ENCODE measurements at places on chromosomes 1 and 21. TPM values are rescaled to one million over a fixed set of nuclear protein-coding genes. Genes with fewer than 3 reads are reported as not detected.

The TMPRSS3 gene
- not detected for total RNA-seq

The SHE gene
- 0.59 TPM for total RNA-seq

DNA sequence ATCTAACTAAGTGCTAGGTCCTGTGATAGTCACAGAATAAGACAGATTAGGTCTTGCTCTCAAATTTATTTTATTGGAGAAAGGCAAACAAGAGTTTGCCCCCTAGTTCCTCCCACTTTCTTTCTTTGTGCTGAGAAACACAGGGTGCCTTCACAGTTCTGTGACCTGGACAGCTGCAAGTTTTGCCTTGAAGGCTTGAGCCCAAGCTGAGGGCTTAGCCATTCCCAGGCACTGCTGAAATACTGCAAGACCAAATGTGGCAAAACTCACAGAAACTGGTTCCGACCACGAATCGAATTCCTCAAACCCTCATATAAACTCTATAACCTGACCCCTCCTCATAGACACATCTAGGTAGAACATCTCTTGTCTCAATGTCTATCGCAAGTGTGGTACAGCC lies 227.9 kb downstream of the RERE start:
- no peak overlapping the region for H3K4me3 ChIP-seq
- no peaks in the 10 kb centered on the region for H3K27me3 ChIP-seq
- H3K4me1 ChIP-seq: peaks cover 21% of the 10 kb centered on the region
- DNase-seq: no peak
- H3K36me3 ChIP-seq: peaks cover 20% of the 10 kb centered on the region

GRCh38 chr1:54356680-54357147 lies 49.5 kb downstream of the SSBP3 start:
- H3K27me3 ChIP-seq: no peaks in the 10 kb centered on the region
- peak overlapping the region; percentile 55 for H3K4me3 ChIP-seq
- H3K4me1 ChIP-seq: peaks cover 55% of the 10 kb centered on the region

- H3K27ac ChIP-seq: no peak overlapping the region
- peaks cover 53% of the 10 kb centered on the region for H3K36me3 ChIP-seq
- no peak overlapping the region for H3K4me3 ChIP-seq
- no peaks in the 10 kb centered on the region for H3K27me3 ChIP-seq
Observed at GRCh38 chr1:232589812-232590743, 39.9 kb downstream of the SIPA1L2 start.

DNA sequence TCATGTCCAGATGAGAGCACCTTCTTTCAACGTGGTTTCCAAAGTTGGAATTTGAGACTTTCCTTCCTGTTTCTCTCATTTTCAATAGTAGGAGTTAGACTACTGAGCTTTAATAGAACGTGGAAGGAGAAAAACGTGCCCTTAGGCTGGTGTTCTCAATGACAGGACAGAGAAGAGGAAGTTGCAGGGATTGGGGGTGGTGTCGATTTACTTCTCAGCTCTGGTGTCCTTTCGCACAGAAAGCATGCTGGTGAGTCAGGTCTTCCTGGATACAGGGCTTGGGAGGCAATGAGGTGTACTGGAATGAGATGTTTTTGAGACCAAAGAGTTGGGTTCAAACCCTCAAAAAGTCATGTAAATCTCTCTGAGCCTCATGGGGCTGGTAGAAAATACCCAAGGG lies 67.1 kb downstream of the HIVEP3 start:
- DNase-seq: no peak
- H3K4me3 ChIP-seq: no peak overlapping the region
- no peaks in the 10 kb centered on the region for H3K36me3 ChIP-seq

Data from endodermal cell (in vitro differentiated cells).